ENCODE measurements at places on chromosomes 7 and 10. TPM values are rescaled to one million over a fixed set of nuclear protein-coding genes. Genes with fewer than 3 reads are reported as not detected.

- no peak overlapping the region for H3K27ac ChIP-seq
- no peaks in the 10 kb centered on the region for H3K36me3 ChIP-seq
- no peak for DNase-seq
- H3K4me3 ChIP-seq = no peak overlapping the region
- peaks cover 27% of the 10 kb centered on the region for H3K4me1 ChIP-seq
- H3K27me3 ChIP-seq = no peaks in the 10 kb centered on the region
Measured at GRCh38 chr10:93085272-93085859, 11.7 kb downstream of the CYP26A1 start.

GRCh38 chr7:102236592-102237287 lies 49.9 kb upstream of the SH2B2 start:
- peak; percentile 46 for DNase-seq
- peaks cover 41% of the 10 kb centered on the region for H3K36me3 ChIP-seq
- H3K27me3 ChIP-seq = no peaks in the 10 kb centered on the region
- peaks cover 7% of the 10 kb centered on the region for H3K4me1 ChIP-seq

GRCh38 chr7:28280516-28280915 lies 99.9 kb upstream of the JAZF1 start:
- peaks cover 10% of the 10 kb centered on the region for H3K27me3 ChIP-seq
- no peaks in the 10 kb centered on the region for H3K36me3 ChIP-seq
- DNase-seq = no peak
- no peak overlapping the region for H3K4me3 ChIP-seq

DNA sequence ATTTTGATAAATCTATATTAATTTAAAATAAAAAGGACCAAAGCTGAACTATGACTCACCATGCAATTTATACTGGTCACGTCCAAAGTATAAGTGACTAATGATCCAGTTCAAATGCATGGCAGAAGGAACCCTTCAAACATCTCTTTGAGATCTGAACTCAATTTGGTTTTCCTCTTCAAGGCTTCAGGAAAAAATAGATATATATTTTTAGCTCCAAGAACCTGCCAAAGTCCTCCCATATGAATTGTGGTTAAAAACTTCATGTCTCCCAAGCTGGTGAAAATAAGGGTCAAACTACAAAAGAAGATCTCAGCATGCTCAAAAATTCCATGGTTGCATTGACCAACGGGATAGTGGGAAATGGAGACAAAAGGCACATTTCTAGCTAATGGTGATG lies 34.6 kb upstream of the PDE1C start:
- no peaks in the 10 kb centered on the region for H3K27me3 ChIP-seq
- no peaks in the 10 kb centered on the region for H3K36me3 ChIP-seq
- no peak for DNase-seq
- no peaks in the 10 kb centered on the region for H3K4me1 ChIP-seq
- H3K27ac ChIP-seq = no peak overlapping the region

- peaks cover 14% of the 10 kb centered on the region for H3K4me1 ChIP-seq
- H3K27me3 ChIP-seq = peaks cover 4% of the 10 kb centered on the region
- H3K36me3 ChIP-seq = no peaks in the 10 kb centered on the region
- DNase-seq = no peak
- no peak overlapping the region for H3K27ac ChIP-seq
- H3K4me3 ChIP-seq = no peak overlapping the region
Measured at GRCh38 chr10:69089638-69090599, 2.0 kb downstream of the SRGN start.

DNA sequence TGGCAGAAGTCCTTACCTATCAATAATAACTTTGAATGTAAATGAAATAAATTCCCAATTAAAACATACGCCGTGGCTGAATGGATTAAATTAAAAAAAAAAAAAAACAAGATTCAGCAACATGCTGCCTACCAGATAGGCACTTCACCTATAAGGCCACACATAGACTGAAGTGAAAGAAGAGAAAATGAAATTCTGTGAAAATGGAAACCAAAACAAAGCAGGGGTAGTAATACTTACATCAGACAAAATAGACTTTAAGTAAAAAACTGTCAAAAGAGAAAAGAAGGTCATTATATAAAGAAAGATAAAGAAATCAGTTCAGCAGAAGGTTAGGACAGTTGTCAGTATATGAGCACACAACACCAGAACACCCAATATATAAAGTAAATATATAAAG lies 55.3 kb downstream of the TCAF1 start:
- DNase-seq = no peak
- no peak overlapping the region for H3K4me3 ChIP-seq
- no peaks in the 10 kb centered on the region for H3K36me3 ChIP-seq
- H3K4me1 ChIP-seq = no peaks in the 10 kb centered on the region
- no peaks in the 10 kb centered on the region for H3K27me3 ChIP-seq

DNA sequence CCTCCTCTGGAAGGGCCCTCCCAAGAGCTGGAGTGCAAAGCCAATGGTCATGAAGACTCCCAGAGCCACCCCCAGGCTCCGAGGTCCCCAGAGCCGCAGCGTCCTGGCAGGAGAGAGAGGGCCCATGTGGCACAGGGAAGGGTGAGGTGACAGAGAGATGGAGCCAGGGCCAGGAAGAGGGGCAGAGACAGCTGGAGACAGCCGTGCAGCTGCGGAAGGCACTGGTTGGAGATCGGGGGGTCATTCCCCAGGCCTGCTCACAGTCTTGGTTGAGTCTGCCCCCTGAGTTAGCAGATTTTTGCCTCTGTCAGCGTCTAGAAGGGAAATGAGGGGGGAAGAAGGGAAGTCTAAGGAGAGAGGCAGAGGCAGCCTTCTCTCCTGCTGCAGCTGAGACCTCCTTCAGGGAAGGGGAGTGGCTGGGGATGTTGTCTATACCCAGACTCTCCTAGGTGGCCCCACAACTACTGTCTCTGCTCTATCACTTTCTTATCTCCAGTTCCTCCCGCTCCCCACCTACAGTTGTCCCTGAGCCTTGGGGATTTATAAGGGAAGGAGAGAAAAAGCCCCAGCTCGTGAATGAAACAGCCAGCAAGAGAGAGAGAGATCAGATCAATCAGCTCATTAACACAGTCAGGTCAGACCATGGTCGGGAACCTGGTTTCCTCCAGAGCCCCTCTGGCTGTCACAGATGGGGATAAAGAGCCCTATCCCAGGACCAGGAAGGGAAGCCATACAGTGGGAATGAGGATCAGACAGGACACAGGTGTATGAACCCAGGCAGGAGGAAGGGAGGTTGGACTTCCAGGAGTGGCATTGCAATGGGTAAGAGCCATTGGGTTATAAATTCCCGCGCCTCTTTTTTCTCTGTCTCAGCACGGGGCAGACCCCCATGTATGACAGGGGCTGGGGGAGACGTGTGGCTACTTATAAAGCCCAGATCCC lies 1.2 kb downstream of the GAL3ST4 start:
- H3K4me3 ChIP-seq = no peak overlapping the region
- H3K4me1 ChIP-seq = peaks cover 59% of the 10 kb centered on the region
- H3K27me3 ChIP-seq = peaks cover 4% of the 10 kb centered on the region
- H3K27ac ChIP-seq = no peak overlapping the region

DNA sequence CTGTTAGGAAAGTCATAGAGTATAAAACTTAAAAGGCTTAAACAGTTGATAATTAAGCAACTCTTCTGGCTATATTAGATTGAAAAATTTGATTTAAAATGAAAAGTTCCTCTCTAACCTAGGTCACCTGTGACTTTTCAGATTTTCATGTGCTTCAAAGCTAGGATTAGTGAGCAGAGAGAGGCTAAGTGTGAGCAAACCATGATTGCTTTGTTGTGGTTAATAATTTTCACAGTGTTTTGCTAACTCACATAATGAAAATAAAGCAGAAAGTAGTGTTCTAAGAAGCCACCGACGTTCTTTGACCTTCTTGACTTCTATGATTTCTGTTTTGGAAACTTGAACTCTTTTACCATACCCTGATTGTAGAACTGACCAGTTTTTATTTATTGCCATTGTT lies 75.5 kb upstream of the OIT3 start:
- peaks cover 41% of the 10 kb centered on the region for H3K4me1 ChIP-seq
- no peaks in the 10 kb centered on the region for H3K36me3 ChIP-seq
- no peak overlapping the region for H3K27ac ChIP-seq
- no peak overlapping the region for H3K4me3 ChIP-seq
- H3K27me3 ChIP-seq = no peaks in the 10 kb centered on the region
- DNase-seq = no peak

The FAM241B gene
- total RNA-seq = 1.9 TPM

The ZNF736 gene
- not detected for total RNA-seq

The GNAT3 gene
- not detected for total RNA-seq

DNA sequence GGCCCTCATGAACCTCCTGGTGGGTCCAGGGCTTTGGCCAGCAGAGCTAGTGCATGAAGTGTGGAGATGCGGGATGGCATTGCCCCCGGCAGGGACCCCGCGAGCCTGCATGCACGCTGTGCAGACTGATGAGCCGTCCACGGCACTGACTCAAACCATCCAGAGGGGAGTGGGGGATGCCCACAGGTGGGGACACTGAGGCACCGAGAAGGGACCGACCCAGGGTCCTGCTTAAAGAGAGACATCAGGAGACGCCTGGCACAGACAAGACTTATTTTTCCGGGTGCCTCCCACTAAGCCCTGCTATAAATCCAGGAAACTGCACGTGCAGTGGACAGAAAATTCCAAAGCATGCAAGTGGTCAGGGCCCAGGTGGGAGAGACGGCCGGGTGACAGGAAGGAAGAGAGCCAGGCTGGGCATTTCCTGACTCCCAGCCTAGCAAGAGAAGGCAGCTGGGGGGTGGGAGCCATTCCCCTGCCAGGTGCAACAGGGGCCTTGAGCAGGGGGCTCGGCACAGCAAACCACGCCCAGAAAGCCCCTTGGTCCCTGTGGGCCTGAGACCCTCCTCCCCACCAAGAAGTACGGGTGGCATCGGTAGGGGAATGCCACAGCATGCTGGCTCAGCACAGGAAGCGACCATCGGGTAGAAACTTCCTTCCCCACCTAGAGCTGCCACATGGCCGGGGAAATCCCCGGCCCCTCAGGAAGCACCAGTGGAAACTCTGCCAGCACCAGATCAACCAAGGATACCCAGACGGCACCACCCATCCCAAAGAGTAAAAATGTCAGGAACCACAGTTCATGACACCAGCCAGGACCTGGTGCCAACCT lies 91.5 kb downstream of the FOXL3 start:
- H3K4me3 ChIP-seq = no peak overlapping the region
- peaks cover 27% of the 10 kb centered on the region for H3K4me1 ChIP-seq

GRCh38 chr7:25059576-25059975 lies 65.5 kb downstream of the CYCS start:
- DNase-seq = no peak
- no peak overlapping the region for H3K27ac ChIP-seq
- H3K4me3 ChIP-seq = no peak overlapping the region
- H3K4me1 ChIP-seq = peaks cover 13% of the 10 kb centered on the region

- no peaks in the 10 kb centered on the region for H3K27me3 ChIP-seq
- no peak overlapping the region for H3K27ac ChIP-seq
- no peaks in the 10 kb centered on the region for H3K4me1 ChIP-seq
- H3K36me3 ChIP-seq = no peaks in the 10 kb centered on the region
- no peak for DNase-seq
Measured at GRCh38 chr10:131143425-131144165, 167.9 kb downstream of the TCERG1L start.

DNA sequence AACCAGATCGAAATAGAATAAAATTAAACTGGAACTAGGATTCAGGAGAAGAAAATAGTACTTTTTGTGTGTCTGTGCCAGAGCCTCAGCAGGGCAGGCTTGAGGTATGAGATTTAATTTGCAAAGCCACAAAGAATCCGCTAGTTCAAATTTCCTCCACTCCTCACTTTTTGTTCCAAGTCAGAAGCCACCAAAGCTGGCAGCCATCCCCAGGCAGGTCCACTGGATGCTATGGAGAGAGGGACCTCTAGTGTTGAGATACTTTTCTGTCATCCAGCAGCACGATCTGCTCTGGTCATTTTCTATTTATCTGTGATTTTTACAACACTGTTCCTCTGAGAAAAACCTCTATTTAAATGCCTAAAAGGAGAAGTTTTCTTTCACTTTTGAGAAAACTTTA lies 147.9 kb upstream of the FRMD4A start:
- H3K4me3 ChIP-seq = no peak overlapping the region
- H3K4me1 ChIP-seq = no peaks in the 10 kb centered on the region
- H3K27me3 ChIP-seq = peaks cover 42% of the 10 kb centered on the region
- no peaks in the 10 kb centered on the region for H3K36me3 ChIP-seq
- H3K27ac ChIP-seq = no peak overlapping the region

The TEX36 gene
- total RNA-seq = not detected

The OR2A12 gene
- not detected for total RNA-seq

The ADAM12 gene
- total RNA-seq = not detected

The RARRES2 gene
- 94.6 TPM for total RNA-seq

GRCh38 chr10:3741688-3742461 lies 43.1 kb downstream of the KLF6 start:
- H3K4me1 ChIP-seq = peaks cover 70% of the 10 kb centered on the region
- no peaks in the 10 kb centered on the region for H3K36me3 ChIP-seq
- H3K4me3 ChIP-seq = no peak overlapping the region
- no peak overlapping the region for H3K27ac ChIP-seq
- no peak for DNase-seq
- no peaks in the 10 kb centered on the region for H3K27me3 ChIP-seq

DNA sequence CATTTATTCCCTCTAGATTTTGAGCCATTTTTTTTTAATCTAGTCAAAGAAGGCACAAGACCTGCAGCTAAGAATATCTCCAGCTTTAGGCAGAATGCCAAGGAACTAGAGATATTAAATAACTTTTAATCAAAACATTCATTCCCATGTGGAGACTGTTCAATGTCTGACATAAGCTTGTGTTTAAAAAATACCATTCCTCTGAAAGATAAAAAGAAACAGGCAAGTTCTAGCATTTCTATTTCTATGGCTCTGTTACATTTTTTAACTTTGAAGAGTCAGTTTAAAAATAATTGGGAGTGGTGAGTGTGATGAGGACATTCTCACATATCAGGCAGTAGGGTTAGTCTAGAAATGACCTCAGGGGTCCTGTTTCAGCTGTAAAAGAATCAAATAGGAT lies 48.0 kb downstream of the RHOBTB1 start:
- no peak overlapping the region for H3K27ac ChIP-seq
- no peak overlapping the region for H3K4me3 ChIP-seq
- H3K27me3 ChIP-seq = no peaks in the 10 kb centered on the region
- no peak for DNase-seq
- H3K36me3 ChIP-seq = peaks cover 4% of the 10 kb centered on the region

The C10orf105 gene
- not detected for total RNA-seq

DNA sequence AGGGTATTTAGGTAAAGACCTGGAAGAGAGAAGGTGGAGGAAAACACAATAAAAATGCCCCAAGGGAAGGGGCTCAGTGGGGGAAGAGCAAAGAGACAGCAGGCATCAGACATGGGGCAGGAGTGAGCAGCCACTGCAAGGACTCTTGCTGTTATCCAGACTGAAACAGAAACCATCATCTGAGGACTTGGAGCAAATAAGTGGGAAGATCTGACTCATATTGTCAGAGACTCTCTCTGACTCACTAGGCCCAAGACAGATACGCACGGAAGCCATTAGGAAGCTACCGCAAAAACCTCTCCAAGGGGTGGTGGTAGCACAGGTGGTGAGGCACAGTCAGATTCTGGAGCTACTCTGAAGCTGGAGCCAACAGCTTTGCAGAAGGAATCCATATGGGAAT lies 110.7 kb downstream of the RNF32 start:
- H3K4me1 ChIP-seq = peaks cover 42% of the 10 kb centered on the region
- H3K27me3 ChIP-seq = no peaks in the 10 kb centered on the region
- no peak for DNase-seq
- H3K27ac ChIP-seq = no peak overlapping the region
- peaks cover 5% of the 10 kb centered on the region for H3K36me3 ChIP-seq
- no peak overlapping the region for H3K4me3 ChIP-seq
